ENCODE measurements at places on chromosomes 13 and 19.

- no peak for DNase-seq
Measured at GRCh38 chr19:31408460-31409124, 59.4 kb upstream of the TSHZ3 start.

GRCh38 chr19:10112895-10113591, 1.6 kb downstream of the P2RY11 start:
- peak; percentile 62 for DNase-seq

GRCh38 chr19:17202249-17202648, 12.9 kb upstream of the USE1 start:
- no peak for DNase-seq

- DNase-seq = peak; percentile 49
Measured at GRCh38 chr19:33868788-33869412, 72.2 kb downstream of the KCTD15 start.

GRCh38 chr13:97999653-98000052, 46.2 kb downstream of the IPO5 start:
- DNase-seq = no peak

- DNase-seq = no peak
Measured at GRCh38 chr13:58495668-58496067, 864.1 kb downstream of the PCDH17 start.

DNA sequence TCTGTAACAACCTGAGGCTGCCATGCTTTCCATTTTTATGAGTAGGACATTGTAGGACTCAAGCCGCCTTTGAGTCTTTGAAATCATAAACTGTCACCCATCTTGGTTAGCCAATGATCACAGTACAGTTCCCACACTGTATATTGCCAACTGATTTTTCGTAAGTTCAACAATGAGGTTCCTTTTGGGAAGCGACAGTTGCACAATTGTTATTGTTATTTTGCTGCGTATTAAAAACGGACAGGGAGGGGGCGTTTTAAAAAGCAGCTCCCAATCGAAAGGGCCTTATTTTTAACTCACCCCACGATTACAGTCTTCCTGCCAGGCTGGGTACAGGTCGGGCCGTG, 601 bp downstream of the SLC46A3 start:
- DNase-seq = no peak

DNA sequence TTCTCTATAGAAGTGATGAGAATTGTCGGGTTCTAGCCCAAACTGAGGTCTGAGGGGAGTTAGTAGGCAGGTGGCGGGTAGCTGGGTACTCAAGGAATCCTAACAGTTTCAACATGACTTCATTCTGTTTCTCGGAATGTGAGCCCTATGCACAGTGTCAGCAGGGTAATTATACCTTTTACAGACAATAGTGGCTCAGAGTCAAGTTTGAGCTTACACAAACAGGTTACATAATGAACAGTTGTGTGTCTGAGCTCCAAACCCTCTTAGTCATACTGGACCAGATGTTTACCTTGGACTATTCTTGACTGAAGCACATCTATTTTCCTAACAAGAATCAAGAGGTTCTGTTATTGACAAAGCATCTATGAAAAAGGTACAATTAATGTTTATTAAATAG, 1066.7 kb upstream of the PCDH20 start:
- DNase-seq = no peak

DNA sequence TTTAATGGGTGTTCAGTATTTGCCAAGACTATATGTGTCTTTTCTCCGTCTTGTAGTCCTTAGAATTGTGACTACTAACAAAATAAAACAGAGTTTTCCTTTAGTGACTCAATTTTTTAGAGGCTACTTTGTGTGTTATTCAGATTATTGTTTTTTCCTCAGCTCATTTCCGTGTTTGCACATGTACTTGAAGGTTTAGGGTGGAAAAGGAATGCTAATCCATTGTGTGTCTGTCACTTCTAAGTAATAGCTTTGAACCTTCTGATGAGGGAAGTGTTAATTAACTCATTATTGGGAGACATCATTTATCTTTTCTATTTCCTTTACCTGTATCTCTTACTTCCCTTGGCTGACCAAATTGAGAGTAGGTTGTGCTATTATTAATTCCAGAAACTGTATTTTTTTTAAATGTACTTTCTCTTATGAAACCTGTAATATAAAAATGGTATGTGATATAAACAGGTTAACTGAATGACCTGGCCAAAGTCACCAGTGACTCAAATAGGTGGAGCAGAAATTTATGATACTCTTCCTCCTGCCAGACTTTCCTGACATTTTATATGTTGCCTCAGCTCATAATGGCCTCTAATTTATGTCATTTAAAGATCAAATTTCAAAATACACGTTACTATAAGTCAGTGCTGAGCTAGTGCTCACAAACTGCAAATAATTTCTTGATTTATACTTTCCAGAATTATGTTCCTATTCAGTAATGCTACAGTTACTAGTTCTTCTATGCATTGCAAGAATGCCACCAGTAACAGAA, 88.8 kb downstream of the LMO7 start:
- DNase-seq = peak; percentile 32

DNA sequence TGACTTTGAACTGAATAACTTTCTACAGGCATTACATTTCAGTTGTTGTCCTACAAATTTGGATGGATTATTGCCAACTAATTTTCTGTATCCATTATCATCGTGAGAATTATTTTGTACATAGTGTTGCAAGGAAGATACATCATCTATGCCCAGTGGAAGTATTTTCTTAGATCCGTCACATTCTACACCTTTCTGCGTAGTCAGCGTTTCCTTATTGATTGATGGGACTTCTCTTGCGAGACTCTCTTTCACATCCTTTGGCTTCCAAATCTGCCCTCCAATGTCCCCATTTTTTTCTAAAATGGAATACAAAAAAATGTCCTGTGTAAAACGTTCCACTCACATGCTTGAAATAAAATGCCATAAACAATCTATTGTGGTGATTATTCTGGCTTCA, 9.2 kb downstream of the ZIM3 start:
- no peak for DNase-seq

- no peak for DNase-seq
Measured at GRCh38 chr19:8370176-8371010, 6.4 kb downstream of the ANGPTL4 start.

- no peak for DNase-seq
Measured at GRCh38 chr13:112997188-112998130, 28.4 kb downstream of the MCF2L start.

DNA sequence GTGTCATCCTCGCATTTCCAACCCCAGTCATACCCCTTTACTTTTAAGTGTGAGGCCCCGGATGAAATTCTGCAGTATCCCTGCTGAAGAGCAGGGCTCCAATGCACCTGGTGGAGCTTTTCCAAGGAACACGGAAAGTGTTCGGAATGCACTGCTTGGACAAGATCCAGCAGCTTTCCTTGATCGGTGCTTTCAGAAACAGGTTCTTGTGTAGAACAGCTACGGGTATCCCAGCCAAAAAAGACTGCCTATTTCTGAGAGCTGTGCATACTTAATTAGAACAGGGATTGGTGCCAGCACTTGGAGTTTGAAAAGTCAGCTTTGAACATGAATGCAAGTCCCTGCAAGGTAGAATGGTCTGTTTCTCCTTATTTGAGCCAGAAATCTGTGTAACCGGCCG, 87.2 kb upstream of the C1QTNF9B start:
- no peak for DNase-seq

- no peak for DNase-seq
Measured at GRCh38 chr13:109874484-109875454, 88.4 kb upstream of the IRS2 start.

DNA sequence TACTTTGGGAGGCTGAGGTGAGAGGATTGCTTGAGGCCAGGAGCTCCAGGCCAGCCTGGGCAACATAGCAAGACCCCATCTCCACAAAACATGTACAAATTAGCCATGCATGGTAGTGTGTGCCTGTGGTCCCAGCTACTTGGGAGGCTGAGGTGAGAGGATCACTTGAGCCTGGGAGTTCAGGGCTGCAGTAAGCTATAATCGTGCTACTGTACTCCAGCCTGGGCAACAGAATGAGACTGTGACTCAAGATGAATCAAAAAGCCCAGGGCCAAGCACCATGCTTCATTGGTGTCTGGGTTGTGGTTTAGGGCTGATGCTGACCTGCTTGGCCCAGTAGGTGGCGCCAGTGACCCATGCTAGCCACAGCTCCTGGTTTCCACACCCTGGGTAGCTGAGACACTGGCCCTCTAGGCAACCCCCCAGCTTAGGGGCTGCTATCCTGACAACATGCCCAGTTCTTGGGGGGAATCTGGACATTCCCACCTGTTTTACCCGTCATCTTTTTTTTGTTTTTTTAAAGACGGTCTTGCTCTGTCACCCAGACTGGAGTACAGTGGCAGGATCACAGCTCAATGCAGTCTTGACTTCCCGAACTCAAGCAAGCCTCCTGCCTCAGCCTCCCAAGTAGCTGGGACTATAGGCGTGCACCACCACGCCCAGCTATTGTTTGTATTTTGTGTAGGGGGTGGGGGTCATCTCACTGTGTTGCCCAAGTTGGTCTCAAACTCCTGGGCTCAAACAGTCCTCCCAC, 5.5 kb downstream of the CCDC124 start:
- peak; percentile 84 for DNase-seq

DNA sequence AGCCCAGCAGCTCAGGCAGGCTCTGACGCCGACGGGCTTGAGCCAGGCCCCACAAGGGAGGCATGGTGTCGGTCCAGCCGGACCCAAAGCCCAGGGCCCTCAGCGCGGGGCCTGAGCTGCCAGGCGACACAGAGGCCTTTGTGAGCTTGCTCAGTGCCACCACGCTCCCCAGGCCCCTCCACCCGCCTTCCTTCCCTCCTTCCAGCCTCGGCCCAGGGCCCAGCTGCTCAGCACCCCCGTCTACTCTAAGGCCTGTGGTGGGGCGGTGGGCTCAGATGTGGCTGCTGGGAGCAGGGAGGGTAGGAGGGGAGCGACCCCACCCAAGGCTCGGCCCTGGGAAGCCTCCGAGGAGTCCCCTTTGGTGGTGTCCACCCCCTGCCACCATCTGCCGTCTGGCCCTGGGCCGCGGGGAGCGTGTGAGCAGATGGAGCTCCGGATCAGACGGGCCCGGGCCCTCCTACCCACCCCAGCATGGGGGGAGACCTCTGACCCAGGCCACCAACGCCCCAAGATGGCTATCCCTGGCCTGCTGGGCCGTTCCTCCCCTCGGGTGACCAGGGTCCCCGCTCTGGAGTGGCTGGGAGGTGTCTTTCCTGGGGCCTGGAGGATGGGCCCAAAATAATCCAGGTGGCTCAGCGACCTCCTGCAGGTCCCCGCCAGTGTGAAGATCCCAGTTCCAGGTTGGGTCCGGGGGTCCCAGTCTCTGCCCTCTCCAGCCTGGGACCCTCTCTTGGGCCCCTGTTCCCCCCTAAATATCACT, 7.8 kb downstream of the ZBTB7A start:
- DNase-seq = no peak

DNA sequence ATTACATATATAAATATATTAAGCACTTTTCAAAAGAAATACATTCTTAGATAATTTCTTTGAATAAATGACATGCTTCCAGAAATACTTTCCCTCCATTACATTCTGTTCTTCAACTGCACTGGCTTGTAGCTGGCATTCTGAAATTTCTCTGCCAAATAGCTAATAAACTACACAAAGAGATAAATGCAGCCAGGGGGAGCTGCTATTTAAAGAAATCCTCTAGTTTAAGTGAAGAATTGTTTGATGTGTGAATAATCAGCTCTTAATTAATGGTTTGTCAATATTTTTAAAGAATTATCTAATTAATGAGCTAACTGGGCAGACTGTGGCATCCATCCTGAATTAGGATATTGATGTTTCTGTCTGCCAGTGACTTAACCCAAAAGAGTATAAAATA, 30.7 kb downstream of the SLC7A1 start:
- no peak for DNase-seq

Data from HEK293T (cell line).